Head of caudate nucleus (tissue), 42 donors: ENCODE measurements at places on chromosomes 2 and 18.

- no peak for DNase-seq
Observed at GRCh38 chr2:111167076-111167862, 46.6 kb downstream of the BCL2L11 start.

DNA sequence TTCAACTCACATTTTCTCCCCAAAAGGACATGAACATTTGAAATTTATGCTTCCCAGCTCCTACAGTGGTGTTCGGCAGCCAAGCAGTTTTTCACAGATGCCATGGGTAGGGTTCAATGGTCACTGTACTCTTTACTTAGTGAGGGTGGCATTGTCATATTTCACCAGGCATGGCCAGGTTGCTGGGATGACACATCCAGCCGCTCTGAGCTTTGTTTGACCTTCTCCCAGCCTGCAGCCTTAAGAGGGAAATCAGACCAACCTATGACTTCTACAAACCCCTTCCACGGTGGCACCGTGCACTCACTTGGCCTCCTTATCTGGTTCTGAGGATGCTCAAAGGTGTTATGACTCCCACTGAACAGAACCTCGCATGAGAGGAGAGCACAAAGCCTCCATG lies 108.4 kb upstream of the SH3BP4 start:
- no peak for DNase-seq

GRCh38 chr2:77521931-77522470 lies at the start of gene LRRTM4:
LRRTM4 (minus strand) TSS chr2:77522376.
- peak; percentile 77 for DNase-seq

DNA sequence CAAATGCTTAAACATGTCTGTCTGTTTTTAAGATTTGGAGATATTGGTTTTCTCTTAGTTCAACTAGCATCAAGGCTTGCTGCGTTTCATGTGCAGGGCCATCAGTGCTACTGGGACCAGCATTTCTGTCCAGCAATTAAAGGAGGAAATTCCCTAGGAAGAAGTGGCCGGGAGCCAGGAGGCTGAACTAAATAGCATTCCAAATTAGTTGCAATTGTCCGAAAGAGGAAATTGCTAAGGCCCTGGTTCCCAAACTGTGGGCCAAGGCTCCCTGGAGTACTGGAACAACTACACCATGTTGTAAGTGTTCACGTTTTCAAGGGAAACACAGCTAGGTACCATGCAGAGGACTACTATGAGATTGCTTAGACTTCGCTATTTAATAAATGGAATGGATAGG lies 257.9 kb downstream of the PTPRM start:
- no peak for DNase-seq

GRCh38 chr2:23241611-23242245 lies 143.3 kb upstream of the KLHL29 start:
- DNase-seq = no peak

DNA sequence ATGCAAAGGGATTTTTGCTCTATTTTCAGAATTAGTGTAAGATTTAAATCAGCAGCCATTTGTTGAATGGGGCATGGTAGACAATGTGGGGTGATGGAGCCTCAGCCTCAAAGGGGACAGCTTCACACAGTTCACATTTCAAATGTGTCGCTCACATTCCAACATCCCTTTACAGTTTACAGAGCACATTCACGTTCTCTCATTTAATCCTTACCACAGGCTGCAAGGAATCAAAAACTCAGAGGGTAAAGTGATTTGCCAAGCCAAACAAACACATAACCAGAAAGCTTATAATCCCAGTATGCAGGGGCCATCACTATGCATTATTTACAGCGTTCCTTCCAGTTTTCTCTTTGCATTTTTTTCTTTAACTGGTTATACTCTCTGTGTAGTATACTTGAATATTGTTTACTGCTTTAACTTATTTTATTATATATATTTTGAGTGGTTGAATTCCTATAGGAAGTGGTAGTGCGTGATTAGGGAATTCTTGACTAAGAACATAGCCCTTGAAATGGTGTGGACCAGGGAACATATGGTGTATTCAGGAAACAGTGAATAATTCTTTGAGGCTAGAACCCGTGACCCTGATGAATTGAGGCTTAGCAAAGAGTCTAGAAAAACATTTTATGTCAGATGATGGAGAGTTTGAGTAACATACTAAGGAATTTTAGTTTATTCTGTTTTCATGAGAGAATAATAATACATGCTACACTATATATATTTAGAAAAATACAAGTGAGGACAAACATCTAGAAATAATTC lies 18.1 kb upstream of the TAF1B start:
- no peak for DNase-seq

GRCh38 chr2:43311276-43311675 lies 84.9 kb upstream of the ZFP36L2 start:
- no peak for DNase-seq

DNA sequence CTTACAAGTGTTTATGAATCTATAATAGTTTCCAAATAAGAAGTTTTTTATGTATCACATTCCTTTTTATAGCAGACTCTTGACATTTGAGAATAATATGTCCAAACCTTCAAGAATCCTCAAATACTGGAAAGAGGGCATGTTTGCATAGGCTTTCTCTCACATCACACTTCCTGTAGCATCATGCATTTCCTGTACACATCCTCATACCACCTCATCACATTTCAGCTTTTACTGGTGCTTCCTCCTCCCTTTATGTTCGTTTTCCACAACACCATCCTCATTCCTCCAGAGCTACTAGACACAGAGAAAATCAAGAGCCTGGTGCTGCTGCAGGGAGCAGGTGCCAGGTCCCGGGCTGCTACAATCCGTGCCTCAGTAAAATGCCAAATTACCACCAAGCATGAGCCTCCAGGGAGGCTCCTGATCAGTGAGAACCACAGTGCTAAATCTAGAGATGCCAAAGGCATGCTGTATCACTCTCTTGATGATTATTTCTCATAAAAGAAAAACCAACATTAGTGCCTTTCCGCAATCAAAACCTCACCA lies 137.7 kb upstream of the CYP1B1 start:
- DNase-seq = no peak
